ENCODE measurements at places on chromosomes 16 and 17.

DNA sequence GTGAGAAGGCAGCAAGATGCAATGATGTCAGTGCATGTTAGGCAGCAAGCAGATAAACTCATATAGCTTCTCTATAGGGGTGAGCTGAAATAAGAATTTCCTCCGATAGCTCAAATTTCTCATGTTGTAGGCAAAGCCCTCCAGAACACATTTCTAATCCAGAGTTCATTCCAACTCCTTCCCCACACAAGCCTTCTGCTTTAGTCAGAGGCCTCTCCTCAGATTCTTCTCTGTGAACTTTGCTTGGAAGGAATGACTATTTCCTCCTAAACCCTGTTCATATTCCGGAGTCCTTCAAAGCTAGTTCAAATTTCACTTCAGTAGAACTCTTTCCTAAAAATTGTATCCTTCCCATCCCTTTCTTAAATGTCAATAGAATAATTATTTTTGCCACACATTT, 144.8 kb downstream of the KCNJ2 start:
- DNase-seq: no peak

DNA sequence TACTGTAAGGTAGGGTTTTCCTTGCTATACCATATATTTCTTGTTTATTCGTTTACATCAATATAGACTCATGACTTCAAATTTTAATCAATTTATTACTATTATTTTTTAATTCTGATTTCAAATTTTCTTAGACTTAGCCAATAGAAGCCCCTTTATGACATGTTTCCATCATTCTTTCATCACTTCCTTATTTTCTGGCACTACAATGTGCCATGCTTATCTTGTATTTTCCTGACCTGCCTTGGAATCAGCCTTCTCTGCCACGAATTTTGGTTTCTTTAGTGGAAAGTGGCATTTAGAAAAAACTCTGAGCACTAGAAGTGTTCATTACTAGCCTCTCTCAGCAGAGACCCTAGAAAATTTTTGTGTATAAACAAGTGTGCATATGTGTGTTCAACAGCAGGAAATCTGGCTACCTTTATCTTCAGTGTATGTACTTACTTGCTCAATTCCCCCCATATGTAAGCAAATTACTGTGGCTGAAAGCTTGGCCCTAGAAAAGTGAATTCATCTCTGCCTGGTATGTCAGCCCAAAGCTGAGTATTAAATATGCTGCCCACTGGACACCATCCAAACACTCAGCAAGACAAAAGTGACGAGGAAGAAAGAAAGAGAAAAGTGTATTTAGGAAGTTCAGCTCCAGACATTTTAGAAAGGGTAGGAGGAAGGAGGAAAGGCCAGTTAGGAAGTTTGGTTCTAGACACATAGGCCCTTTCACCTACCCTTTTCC, 4.0 kb downstream of the STXBP4 start:
- DNase-seq: no peak

DNA sequence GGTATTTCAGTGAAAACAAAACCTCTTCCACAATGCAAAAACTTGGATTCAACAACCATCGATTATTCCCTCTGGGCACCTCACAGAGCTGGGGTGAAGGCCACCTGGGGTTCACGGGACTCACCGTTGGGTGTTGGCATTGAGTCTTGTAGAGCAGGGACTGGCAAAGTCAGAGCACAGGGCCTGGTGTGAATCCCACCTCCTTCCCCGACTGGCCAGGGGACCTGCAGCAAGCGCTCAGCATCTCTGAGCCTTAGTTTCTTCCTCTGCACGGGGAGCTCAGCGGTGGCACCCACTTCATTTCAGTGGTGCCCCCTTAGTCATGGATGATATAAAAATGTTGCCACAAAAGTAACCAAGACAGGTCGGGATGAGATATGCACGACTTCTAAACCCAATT, 100.4 kb downstream of the METRNL start:
- DNase-seq: no peak

GRCh38 chr17:39730095-39730921, at the start of gene MIEN1:
TSS of gene MIEN1 (minus strand) at chr17:39730532. CDS start at chr17:39730495, 37 bp downstream.
- peak; percentile 86 for DNase-seq

- no peak for DNase-seq
These were observed 50.7 kb downstream of the NUP93 start for GRCh38 chr16:56780646-56781045.

DNA sequence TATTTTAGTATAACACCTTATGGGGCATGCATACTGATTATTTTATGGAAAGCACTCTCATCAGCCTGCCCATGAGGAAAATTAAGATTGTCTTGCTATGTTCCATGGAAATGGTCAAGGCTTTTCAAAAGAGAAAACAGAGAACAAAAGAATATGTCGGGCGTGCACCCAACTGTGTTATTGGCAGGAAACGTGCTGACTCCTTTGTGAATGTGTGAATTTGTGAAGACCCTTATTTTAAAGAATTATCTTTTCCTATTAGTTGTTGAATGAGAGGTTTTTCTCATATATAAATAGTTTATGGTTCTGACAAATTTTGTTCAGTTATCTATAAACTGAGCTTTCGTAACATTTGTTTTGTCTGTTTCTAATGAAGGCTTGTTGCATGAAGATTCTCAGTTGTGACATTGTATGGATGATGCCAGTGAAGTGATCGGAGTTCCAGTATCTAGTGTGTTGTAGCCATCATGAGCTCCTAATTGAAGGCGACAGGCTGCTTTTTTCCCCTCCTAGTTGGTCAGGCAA, 180.0 kb downstream of the BCAS3 start:
- no peak for DNase-seq

DNA sequence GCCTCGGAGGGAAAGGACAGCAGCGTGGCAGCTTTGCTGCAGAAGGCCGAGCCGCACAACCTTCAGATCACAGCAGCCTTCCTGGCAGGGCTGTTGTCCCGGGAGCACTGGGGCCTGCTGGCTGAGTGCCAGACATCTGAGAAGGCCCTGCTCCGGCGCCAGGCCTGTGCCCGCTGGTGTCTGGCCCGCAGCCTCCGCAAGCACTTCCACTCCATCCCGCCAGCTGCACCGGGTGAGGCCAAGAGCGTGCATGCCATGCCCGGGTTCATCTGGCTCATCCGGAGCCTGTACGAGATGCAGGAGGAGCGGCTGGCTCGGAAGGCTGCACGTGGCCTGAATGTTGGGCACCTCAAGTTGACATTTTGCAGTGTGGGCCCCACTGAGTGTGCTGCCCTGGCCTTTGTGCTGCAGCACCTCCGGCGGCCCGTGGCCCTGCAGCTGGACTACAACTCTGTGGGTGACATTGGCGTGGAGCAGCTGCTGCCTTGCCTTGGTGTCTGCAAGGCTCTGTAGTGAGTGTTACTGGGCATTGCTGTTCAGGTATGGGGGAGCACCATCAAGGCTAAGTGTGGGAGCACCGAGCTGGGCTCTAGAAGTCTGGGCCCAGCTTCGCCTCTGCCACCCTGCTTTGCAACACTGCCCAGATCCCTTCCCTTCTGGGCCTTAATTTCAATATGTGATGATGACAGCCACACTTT, 18.6 kb downstream of the NOD2 start:
- no peak for DNase-seq

DNA sequence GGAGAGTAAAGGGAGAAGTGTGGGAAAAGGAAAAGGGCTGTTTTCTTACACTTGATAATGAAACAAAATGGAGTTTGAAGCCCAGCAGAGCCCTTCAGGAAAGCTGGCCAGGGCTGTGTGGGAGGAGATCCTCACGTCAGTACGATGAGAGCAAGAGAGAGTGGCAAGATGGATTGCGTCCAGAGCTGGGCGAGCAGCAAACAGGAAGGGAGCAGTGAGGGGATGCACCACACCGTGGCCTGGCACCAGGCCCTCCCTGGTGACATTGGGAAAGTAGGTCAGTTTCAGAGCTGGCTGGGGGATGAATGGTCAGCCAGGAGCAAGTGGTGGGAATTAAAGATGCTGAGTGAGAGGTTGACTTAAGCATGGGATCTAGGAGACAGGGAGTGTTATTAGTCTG, 273.6 kb downstream of the GRIN2A start:
- DNase-seq: no peak

GRCh38 chr16:70754851-70755600, 45.9 kb downstream of the VAC14 start:
- no peak for DNase-seq

GRCh38 chr17:54864070-54864469, 36.6 kb upstream of the TOM1L1 start:
- no peak for DNase-seq

- DNase-seq: no peak
These were observed 597 bp downstream of the OVCA2 start for GRCh38 chr17:2042390-2042847.

DNA sequence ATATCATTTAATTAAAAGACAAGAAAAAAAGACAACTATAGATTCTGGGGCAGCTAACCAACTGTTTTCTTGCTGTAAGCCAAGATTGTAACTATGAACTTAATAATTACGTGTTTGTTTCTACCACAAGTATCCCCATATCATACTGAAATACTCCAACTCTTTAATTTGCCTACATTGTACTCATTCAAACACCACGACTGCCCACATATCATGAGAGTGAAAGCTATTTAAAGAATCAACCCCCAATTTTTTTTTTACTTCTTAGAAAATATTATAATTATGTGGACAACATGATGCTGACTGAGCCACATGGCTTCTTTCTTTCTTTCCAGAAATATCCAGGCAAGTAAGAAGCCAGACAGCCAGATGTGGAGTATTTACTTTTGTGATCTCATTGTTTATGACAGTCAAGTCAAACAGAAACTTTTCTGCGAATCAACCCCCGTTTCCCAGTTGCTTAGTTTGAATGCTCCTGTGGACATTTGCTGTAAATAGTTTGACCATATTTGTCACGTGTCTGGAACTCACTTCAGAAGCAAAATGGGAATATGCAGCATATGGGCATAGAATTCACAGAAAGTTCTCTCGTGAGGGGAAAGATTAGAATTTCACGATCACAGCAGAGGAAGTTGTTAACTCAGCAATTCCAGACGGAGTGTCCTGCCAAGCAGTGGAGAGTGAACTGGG, 126.8 kb upstream of the PSMD7 start:
- DNase-seq: no peak

DNA sequence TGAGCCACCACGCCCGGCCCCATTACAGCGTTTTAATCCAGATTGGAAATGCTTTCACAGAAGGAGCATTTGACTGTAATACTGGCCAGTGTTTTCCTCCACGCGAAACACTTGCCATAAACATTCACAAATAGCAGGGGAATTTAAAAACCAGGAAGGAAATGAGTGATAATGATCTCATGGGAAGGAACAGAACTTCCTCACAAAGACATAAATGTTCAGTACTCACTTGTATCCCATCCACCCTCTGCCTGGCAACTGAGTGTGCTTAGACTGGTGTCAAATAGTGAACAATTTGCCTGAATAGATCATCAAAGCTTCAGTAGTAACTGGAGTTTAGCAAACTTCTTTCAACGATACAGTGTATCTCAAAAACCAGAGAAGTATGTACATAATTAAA, 54.1 kb downstream of the PSMD12 start:
- no peak for DNase-seq

DNA sequence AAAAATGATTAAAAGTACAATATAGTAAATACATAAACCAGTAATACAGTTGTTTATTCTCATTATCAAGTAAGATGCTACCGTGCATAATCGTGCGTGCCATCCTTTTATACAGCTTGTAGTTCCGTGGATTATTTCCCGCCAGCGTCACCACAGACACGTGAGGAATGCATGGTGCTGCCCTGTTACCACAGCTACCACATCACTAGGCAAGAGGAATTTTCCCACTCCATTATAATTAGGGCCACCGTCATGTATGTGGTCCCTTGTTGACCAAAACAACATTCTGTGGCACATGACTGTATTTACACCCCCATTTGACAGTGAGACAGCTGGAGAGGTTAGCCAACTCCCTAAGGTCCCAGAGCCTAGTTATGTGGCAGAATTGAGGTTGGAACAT, 30.5 kb upstream of the LGALS9 start:
- DNase-seq: no peak

DNA sequence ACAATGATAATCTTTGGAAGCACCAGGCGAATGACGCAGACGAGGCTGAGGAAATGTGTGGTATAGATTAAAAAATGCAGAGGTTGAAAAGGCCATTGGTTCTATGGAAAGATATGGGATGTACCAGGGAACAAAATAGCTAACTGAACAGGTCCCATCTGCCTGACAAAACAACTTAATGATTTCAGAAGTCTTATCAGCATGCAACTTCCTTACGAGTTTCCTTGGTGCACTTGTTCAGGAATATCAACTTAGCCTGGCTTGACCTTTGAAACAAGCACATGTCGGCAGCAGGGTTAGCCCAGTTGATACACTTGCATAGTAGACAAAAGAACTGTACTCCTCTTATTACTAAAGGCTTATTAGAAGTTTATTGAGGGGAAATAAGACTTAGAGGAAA, 90.9 kb upstream of the CDH11 start:
- no peak for DNase-seq

- no peak for DNase-seq
These were observed 154.0 kb upstream of the SDK2 start for GRCh38 chr17:73798111-73798748.

- peak; percentile 69 for DNase-seq
These were observed 10.2 kb upstream of the EEF2K start for GRCh38 chr16:22195695-22196558.
